ENCODE measurements at places on chromosomes 4 and X.

DNA sequence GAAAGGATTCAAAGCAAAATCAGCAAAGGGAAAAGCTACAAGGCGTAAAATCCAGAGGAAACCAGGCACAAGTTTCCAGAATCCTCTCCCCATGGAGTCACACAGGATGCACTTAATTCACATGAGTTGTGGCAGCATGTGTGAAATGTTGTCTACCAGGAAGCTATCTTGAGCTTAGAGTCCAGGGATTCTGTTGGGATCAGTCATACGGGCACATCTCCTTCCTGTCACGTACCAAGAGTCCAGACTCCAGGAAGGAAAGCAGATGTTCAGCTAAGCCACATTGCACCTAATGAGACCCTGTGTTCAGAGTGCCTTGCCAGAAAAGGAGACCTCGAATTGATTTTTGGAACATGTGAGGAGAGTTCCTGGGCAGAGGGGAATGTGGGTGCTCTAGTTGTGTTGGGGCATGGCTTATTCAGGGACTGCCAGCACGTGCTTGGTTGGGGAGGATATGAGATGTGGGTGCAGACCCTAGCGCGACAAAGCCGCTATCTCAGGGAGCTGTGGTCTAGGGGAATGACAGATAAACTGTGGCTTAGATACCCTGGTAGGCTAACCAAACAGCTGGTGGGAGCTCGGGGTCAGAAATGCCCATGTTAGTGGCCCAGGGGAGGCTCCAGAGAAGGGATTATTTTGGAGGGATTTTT lies 70.0 kb downstream of the EVC start:
- no peak overlapping the region for H3K27ac ChIP-seq
- no peaks in the 10 kb centered on the region for H3K27me3 ChIP-seq
- no peaks in the 10 kb centered on the region for H3K4me1 ChIP-seq
- H3K36me3 ChIP-seq: no peaks in the 10 kb centered on the region

GRCh38 chr4:168840392-168840763 lies 169.7 kb downstream of the CBR4 start:
- no peak overlapping the region for H3K4me3 ChIP-seq
- peaks cover 55% of the 10 kb centered on the region for H3K27me3 ChIP-seq
- DNase-seq: no peak
- no peaks in the 10 kb centered on the region for H3K36me3 ChIP-seq
- H3K27ac ChIP-seq: no peak overlapping the region
- peaks cover 10% of the 10 kb centered on the region for H3K4me1 ChIP-seq

- peaks cover 8% of the 10 kb centered on the region for H3K36me3 ChIP-seq
- H3K4me3 ChIP-seq: no peak overlapping the region
- H3K4me1 ChIP-seq: peaks cover 39% of the 10 kb centered on the region
- H3K27me3 ChIP-seq: no peaks in the 10 kb centered on the region
Observed at GRCh38 chr4:173214231-173214630, 45.6 kb downstream of the GALNT7 start.

DNA sequence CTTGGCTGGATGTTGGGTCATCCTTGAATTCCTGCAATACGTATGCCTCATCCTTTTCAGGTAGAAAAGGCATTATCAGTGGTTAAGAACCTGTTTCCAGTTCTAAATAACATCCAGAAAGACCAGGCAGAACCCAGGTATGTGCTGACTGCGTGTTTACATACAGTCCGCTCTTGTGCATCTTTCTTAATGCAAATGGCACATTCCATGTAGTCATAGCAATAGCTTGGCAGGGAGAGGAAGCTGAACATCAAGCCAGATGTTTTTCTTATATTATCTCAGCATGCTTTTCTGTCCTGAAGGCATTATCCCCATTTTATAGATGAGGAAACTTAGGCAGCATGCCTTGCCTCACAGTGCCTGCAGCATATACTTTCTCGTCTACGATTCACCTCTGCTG lies 2.1 kb downstream of the DCLK2 start:
- no peak overlapping the region for H3K27ac ChIP-seq
- H3K27me3 ChIP-seq: peaks cover 62% of the 10 kb centered on the region
- H3K4me3 ChIP-seq: no peak overlapping the region
- H3K4me1 ChIP-seq: peaks cover 10% of the 10 kb centered on the region

GRCh38 chrX:68598841-68599240 lies 48.6 kb upstream of the STARD8 start:
- peaks cover 52% of the 10 kb centered on the region for H3K27me3 ChIP-seq
- DNase-seq: no peak
- no peaks in the 10 kb centered on the region for H3K4me1 ChIP-seq
- no peaks in the 10 kb centered on the region for H3K36me3 ChIP-seq

DNA sequence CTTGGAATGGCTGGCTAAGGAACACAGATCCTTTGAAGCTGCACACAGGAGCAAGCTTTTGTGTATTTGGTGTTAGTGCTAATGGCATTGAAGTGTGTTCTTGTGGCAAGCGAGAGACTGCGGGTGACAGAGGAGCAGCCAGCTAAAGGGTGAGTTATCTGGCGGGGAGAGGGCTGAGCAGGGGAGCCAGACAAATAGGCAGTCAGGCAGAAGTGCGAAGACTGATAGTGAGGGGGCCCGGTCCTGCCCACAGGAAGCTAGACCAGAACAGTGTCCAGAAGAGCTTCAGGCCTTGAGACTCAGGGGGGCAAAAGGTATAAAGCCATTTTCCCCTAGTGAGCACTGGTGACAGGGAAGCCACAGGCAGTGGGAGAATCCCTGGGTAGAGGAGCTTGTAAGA lies 49.6 kb upstream of the MAMLD1 start:
- no peaks in the 10 kb centered on the region for H3K36me3 ChIP-seq
- peaks cover 28% of the 10 kb centered on the region for H3K27me3 ChIP-seq
- H3K4me1 ChIP-seq: no peaks in the 10 kb centered on the region
- no peak overlapping the region for H3K4me3 ChIP-seq
- H3K27ac ChIP-seq: no peak overlapping the region

DNA sequence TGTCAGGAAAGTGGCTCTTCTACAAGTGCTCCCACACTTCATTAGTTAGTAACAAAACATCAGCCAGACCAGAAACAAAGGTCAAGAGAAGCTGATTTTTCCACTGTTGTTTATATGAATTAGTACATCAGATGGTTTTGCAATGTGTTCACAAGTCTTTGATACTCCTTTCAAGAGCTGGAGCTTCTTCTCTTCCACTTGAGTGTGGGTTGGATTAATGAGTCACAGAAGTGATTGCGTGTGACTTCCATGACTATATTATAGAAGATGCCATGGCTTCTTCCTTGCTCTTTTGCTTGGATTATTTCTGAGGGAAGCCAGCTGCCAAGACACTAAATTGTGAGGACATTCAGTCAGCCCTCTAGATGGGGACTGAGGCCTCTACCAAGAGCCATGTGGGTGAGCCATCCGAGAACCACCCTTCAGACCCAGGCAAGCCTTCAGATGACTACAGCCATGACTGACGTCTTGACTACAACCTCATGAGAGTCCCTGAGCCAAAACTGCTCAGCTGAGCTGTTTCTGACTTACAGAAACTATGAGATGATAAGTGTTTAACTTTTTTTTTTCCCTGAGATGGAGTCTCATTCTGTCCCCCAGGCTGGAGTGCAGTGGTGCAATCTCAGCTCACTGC lies 18.1 kb downstream of the SOWAHB start:
- no peaks in the 10 kb centered on the region for H3K36me3 ChIP-seq
- H3K27me3 ChIP-seq: peaks cover 20% of the 10 kb centered on the region
- H3K4me1 ChIP-seq: no peaks in the 10 kb centered on the region

DNA sequence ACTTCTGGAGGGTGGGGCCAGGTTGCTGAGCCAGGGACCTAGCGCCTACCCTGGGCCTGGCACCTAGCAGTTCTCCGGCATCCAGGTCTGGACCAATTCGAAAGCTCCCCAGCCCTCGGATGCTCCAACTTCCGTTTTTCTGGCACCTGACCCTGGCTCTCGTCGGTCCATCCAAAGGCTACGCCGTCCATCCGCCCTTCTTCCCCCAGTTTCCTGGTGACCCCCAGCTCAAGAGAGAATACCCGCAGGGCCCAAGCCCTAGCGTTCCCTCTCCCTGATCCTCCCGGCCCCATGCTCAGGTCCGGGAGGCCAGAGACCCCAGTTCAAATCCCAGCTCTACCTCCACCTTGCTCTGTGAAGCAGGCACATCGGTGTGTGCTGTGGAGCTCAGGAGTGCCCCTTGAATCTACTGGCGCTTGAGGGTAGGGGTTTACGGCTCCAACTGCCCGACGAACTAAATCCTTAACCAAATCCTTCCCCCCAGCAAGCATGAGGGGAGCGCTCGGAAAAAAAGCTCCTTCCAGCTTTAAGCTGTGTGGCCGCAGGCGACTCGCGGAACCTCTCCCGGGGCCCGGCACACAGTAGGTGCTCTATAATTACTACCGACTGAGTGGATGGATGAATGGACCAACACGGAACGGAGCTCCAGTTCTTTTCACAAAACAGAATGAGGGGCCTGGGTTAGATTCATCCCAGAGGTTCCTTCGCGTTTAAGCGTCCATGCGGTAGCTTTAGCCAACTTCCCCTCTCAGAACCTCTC lies 1.1 kb downstream of the CRMP1 start:
- DNase-seq: no peak
- H3K4me3 ChIP-seq: no peak overlapping the region
- no peak overlapping the region for H3K27ac ChIP-seq
- H3K27me3 ChIP-seq: peaks cover 66% of the 10 kb centered on the region

GRCh38 chrX:54479136-54480111 lies 16.6 kb downstream of the FGD1 start:
- H3K27me3 ChIP-seq: peaks cover 30% of the 10 kb centered on the region
- H3K4me3 ChIP-seq: no peak overlapping the region
- no peak for DNase-seq
- no peaks in the 10 kb centered on the region for H3K36me3 ChIP-seq

DNA sequence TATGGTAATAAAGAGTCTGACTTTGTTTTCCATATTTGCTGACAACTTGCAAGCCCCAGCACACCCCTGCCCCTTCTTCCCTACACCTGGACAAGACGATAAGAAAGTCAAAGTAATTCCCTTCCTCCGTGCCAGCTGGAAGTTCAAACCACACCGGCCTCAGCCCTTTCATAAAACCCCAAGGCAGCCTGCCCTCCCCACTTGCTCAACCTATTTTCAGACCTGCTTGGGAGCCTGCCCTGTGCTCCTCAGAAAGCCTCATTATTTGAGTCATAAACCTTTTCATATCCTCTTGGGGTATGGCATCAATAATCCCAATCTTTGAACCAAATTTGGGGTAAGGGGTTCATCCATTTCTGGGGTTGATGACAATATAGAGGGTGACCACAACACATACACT lies 29.5 kb downstream of the NIPAL1 start:
- H3K27me3 ChIP-seq: peaks cover 9% of the 10 kb centered on the region
- peak overlapping the region; percentile 28 for H3K4me3 ChIP-seq
- peak overlapping the region; percentile 78 for H3K27ac ChIP-seq
- peaks cover 83% of the 10 kb centered on the region for H3K4me1 ChIP-seq

DNA sequence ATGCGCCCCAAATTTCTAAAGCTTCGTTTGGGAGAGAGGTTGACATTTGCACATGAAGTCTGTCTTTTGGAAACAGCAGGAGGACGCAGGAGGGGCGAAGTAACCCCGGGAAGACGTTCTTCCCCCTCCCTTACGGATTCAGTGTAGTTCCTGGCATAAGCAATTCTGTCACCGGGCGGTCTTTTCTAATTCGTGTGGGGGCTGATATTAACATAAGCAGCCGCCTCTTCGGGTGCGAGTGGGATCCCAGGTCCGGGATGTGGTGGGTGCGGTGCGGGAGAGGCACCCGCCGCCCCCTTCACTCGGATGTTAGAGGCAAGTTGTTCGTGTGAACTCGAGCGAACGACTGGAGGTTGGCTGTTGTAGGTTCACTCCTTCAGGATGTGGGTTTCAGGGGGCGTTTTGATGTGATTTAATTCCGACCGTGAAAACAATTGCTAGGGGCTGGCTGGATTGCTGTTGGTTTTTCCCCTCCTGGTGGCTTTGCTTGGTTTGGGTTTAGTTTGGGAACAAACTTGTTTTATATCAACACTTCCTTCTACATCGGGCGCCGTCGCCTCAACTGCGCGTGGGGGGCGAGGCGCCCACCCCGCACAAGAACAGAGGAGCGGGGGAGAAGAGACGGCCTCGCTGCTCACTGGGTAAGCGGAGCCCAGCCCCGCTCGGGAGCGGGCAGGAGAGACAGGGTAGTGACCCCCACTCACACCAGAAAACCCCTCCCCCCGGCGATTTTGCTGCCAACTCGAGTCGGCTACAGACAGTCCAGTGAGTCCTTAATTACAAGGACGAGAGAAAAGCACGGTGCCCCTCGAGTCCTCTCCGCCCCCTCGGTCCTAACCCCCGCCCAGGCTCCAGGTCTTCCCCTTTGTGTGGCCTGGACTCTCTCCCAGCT lies 2.9 kb upstream of the LEF1 start:
- H3K4me3 ChIP-seq: peak overlapping the region; percentile 92
- peaks cover 20% of the 10 kb centered on the region for H3K36me3 ChIP-seq
- peak overlapping the region; percentile 89 for H3K27ac ChIP-seq
- peak; percentile 70 for DNase-seq
- H3K27me3 ChIP-seq: peaks cover 14% of the 10 kb centered on the region

- H3K27ac ChIP-seq: no peak overlapping the region
- H3K27me3 ChIP-seq: no peaks in the 10 kb centered on the region
- H3K36me3 ChIP-seq: no peaks in the 10 kb centered on the region
- DNase-seq: no peak
- H3K4me3 ChIP-seq: no peak overlapping the region
- H3K4me1 ChIP-seq: peaks cover 14% of the 10 kb centered on the region
Observed at GRCh38 chr4:11495818-11496217, 67.1 kb upstream of the HS3ST1 start.

GRCh38 chr4:166172619-166173018 lies 299.6 kb downstream of the TLL1 start:
- no peak for DNase-seq
- H3K27ac ChIP-seq: no peak overlapping the region
- no peaks in the 10 kb centered on the region for H3K27me3 ChIP-seq
- H3K4me1 ChIP-seq: no peaks in the 10 kb centered on the region
- H3K4me3 ChIP-seq: no peak overlapping the region

DNA sequence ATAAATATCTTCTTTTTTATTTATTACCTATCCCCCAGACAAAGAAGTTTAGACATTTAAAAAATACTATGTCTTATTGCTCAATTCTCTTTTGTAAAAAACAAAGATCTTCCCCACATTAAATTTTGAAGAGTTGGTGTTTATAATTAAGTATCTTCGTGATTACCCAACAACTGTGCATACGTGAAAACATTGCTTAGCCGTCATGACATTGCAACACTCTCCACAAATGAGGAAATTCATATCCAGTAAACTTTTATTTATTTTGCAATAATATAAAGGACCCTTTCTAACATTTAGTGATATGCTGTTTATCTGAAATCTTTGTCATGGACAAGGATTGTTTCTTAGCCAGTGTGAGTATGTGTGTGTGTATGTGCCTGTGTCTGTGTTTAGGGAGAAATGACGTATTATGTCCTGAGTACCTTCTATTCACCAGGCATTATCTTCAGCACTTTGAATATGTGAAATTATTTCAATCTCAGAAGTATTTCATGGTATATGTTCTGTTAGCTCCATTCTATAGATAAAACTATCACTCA lies 26.1 kb upstream of the EREG start:
- peaks cover 20% of the 10 kb centered on the region for H3K27me3 ChIP-seq
- no peak overlapping the region for H3K27ac ChIP-seq
- DNase-seq: no peak
- no peak overlapping the region for H3K4me3 ChIP-seq
- H3K4me1 ChIP-seq: no peaks in the 10 kb centered on the region

GRCh38 chr4:154960476-154960875 lies 179.4 kb downstream of the RBM46 start:
- no peak overlapping the region for H3K4me3 ChIP-seq
- no peak for DNase-seq
- H3K27me3 ChIP-seq: no peaks in the 10 kb centered on the region
- H3K4me1 ChIP-seq: no peaks in the 10 kb centered on the region
